Stimulated activated naive CD4-positive, alpha-beta T cell (primary cell): ENCODE measurements at places on chromosomes 3 and 15.

- no peak for DNase-seq
Measured at GRCh38 chr15:69311319-69311721, 12.6 kb downstream of the PAQR5 start.

GRCh38 chr15:79171320-79172031 lies 80.9 kb upstream of the RASGRF1 start:
- DNase-seq, result no peak

- no peak for DNase-seq
Measured at GRCh38 chr3:133547432-133548041, 25.9 kb upstream of the CDV3 start.

- DNase-seq, result no peak
Measured at GRCh38 chr15:49032601-49033145, 13.6 kb downstream of the SECISBP2L start.

DNA sequence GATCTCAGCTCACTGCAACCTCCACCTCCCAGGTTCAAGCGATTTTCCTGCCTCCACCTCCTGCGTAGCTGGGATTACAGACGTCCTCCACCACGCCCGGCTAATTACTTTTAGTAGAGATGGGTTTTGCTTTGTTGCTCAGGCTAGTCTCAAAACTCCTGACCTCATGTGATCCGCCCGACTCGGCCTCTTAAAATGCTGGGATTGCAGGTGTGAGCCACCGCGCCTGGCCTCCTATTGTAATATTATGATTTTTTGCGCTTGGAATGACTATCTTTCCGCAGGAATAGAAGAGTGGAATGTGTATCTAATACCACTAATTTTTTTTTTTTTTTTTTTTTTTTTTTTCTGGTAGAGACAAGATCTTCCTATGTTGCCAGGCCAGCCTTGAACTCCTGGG lies 1.8 kb downstream of the ARL8B start:
- no peak for DNase-seq

DNA sequence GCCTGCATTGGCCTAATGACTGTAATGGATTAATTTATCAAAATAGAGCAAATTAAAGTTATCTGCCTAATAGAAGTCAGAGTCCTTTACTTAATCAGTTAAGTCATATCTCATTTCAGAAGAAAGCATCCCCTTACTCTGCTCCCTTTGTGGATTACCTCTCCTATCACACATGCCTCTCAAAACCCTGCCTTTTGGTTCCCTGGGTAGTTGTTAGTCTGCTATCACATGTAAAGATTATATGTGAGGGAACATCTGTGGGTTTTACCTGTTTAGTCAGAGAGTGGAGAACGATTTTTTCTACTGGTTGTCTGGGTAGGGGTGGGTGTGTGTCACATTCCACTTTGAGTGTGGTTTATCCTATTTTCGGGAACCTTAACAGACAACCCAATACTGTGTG lies 16.4 kb downstream of the UBE2E2 start:
- no peak for DNase-seq

DNA sequence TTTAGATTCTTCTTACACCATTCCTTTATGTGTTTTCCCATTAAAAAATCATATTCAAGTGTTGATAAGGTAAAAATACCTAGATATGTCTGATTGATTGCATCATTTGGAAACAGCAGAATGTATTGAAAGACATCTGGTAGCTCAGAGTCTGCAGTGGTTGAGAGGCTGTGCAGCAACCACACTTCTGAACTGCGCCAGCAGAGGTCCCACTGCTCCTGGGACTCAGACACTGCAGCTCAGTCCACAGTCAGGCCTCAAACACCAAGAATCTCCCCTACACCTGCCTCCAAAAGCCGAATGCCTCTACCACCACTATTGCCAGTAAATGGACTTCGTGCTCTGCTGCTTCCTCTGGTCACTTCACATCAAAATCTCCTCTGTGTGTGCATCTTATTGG lies 176.9 kb upstream of the LMCD1 start:
- DNase-seq, result peak; percentile 55

- no peak for DNase-seq
Measured at GRCh38 chr3:9296241-9296640, 46.8 kb upstream of the SRGAP3 start.

DNA sequence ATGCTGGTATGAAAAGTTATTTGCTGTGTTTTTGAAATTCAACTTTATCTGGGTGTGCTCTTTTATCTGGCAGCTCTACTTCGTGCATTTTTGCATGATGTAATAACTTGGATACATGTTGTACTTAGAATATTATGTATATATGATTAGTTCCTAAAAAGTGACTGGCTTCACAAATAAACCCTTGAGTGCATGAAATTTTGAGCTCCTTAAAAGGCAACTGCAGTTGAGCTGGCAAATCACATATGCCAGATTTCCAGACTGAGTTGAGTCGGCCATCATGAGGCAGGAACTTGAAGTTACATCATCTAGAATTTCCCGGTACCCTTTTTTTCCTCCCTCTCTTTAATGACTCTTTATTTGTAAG lies 162.5 kb downstream of the FNDC3B start:
- DNase-seq, result no peak

GRCh38 chr3:184067573-184068055 lies 14.8 kb downstream of the HTR3C start:
- no peak for DNase-seq

GRCh38 chr3:38149708-38150107 lies 11.2 kb downstream of the MYD88 start:
- DNase-seq, result no peak

DNA sequence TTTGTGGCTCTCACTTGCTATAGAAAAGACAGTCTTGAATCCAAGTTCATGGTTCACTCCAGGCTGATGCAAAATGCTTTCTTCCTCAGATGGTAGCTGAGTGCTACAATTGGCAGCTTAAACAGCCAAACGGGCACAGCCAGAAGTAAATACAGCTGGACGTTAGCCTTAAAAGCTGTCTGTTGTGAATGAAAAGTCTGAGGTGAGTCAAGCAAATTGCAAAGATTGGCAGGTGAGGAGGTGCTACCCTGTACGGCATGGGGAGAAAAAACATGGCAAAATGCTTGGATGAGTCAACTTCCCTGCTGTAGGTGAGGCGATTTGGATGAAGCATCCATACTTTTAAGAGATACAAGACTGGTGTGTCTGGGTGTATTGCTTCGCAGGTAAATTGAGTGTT lies 40.5 kb downstream of the IL5RA start:
- DNase-seq, result no peak

GRCh38 chr3:62688050-62688449 lies 187.2 kb downstream of the CADPS start:
- no peak for DNase-seq

GRCh38 chr15:92011611-92012367 lies 158.3 kb downstream of the SLCO3A1 start:
- DNase-seq, result no peak

- no peak for DNase-seq
Measured at GRCh38 chr3:112557976-112558375, 3.8 kb downstream of the ATG3 start.

DNA sequence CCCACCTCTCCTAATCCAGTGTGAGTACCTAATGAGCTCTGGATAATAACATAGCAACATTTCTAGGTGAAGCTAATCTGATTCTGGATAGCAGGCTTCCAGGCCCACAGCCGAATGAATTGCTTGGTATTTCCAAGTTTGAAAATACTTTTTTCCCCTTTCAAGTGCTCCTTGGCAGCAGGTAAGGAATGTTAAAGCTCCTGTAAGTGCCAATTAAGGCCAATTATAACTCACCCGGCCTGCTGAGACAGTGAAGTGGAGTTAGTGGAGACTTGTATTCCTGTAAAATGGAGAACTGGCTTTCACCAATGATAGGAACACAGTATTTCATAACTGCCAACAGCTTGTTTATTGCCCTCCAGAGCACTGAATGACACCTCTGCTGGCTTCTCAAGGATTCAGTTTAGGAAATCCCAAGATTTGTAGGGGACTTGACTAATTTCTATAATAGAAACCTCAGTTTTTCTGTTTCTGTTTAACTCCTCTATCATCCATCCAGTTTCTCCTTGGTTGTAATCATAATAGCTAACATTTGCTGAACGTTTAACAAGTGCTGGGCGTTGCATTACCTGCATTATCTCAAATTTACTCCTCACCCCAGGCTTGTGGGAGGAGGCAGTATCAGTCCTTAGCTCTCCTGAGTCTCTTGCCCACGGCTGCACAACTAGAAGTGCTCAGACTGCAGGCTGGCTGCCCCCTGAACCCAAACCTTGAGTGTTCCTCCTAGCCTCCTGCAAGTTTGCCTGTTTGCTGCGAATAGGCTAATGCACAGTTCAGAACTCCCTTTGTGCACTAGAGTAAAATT lies 52.7 kb upstream of the SCAANT1 start:
- DNase-seq, result no peak

DNA sequence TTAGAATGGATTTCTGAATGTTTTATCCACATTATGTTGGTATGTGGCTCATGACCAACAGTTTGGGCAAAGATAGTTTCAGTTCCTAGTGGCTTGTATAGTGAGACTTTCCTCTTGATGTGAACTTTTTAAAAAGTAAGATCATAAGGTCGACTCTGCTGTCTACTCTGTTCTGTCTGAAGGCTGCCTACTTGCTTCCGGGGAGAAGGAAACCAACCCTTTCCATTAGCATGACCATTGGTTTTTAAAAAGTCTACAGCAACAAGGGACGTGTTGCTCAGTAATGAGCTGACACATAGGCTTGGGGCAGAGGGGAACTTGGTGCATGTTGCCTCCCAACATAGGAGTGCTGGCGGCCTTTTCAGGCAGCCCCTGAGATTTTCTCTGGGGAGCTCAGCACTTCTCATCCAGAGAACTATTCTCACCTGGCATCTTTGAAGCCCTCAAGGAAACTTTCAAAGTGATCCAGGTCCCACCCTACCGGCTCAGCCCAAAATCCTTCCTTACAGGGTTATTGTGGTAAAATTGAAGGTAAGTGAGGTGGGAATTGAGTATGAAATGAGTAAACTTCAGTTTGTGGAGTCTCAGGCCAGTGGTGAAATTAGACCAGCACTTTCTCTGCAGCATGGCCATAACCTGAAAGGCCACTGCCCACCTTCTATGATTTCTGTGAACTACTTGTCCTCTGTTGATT lies 30.6 kb downstream of the PSMD6 start:
- no peak for DNase-seq

DNA sequence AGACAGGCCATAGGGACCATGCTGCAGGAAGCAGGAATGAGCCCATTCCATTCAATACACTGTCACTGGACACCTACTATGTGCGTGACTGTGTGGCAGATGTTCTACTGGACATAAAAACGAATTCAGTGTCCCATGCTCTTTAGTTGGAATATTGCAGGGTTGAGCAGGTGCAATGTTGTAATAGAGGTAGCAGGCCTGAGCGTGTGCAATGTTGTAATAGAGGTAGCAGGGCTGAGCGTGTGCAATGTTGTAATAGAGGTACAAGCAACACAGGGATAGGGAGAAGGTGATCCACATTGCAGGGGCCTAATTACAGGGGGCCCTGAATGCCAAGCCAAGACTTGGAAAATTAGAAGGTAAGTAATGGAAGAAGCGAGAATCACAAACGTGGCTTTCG lies 261.4 kb upstream of the HES1 start:
- DNase-seq, result no peak

DNA sequence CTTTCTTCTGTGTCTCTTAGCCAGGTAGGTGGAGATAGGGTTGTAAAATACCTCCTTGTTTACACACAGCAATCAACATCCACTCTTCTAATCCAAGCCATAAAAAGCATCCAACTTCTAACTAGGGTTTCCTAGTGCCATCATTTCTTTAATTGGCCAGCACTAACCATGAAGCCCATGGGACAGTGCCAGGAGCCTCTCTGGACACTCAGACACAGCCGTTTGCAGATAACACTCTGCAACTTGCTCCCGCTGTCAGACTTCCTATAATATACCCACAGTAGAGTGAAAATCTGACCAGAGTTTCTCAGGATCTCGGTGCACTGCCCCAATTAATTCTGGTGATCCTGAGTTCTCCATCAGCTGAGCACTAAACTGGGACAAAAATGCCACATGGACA lies 53.4 kb downstream of the TAFA4 start:
- DNase-seq, result no peak

- peak; percentile 40 for DNase-seq
Measured at GRCh38 chr15:59138243-59138642, 33.3 kb downstream of the CCNB2 start.

DNA sequence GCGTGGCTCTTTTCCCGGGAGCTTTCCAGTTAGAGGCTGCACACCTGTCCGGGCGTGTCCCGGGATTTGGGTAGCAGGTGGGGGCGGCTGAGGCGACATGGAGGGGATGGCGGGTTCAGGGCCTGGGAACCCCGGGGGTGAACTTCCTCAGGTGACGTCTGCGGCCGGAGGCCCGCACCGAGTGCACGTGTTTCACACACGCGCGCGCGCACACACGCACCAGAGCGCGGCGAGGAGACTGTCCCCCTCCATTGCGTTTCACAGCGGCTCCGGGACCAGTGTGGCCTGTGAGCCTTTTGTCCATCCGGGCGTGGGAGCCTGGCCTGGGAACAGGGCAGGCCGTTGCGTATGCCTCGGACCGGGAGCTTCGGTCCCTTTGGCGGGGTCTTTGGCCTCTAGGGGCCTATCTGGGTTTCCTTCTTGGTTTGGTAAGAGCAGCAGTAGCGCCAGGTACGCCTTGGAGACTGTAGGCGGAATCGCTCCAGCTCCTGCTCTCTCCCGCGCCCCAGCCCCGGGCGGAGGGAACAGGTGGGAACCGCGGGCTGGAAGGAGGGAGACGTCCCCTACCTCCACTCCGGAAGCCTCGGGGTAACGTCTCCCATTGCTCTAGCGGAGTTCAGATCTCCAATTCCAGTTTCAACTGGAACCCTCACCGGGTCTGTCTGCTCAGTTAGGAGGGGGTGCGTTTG lies 220.0 kb downstream of the MEIS2 start:
- DNase-seq, result no peak

DNA sequence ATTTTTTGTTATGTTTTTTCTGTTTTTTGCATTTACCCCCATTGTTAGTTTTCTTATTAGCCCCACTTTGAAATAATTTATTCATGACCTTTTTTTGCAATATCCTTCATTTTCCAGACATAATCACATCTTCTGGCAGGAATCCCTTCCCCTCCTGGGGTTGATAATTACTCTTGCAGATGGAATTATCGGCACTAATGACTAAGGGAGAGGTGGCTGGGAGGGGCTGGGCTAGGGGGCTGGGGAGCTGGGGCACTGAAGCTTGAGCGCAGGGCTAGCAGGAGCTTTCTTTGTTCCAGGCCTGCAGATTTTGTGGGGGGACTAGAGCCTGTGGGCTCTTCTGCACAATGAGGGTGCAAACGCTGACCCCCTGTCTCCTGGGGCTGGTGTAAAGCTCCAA lies 77.8 kb downstream of the RAB11A start:
- DNase-seq, result no peak

GRCh38 chr3:4600493-4600892 lies 107.3 kb downstream of the ITPR1 start:
- no peak for DNase-seq

DNA sequence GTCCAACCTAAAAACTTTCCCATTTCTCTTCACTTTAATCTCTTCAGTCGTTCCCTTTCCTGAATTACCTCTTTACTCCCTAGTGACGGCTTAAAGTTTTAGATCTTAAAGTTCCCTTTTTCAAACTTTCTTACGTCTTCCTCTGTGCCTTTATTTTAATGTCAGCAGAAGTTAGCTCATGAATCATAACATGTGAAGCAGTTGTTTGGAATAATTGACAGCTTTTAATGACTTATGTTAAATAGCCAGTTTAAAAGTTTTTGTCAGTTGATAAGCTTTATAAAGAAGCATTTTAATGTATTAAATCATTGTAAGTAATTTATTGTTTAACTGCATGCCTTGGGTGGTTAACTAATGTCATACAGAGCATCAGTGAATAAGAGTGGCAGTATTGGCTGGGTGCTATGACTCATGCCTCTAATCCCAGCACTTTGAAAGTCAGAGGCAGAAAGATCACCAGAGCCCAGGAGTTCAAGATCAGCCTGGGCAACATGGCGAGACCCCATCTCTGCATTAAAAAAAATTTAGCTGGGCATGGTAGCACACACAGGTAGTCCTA lies 33.9 kb downstream of the PIK3CA start:
- no peak for DNase-seq
